Left colon (tissue), 2 donors: ENCODE measurements at places on chromosomes 13 and 19.
A peak's percentile ranks its signal among the peaks of the same experiment; 100 is the strongest.

DNA sequence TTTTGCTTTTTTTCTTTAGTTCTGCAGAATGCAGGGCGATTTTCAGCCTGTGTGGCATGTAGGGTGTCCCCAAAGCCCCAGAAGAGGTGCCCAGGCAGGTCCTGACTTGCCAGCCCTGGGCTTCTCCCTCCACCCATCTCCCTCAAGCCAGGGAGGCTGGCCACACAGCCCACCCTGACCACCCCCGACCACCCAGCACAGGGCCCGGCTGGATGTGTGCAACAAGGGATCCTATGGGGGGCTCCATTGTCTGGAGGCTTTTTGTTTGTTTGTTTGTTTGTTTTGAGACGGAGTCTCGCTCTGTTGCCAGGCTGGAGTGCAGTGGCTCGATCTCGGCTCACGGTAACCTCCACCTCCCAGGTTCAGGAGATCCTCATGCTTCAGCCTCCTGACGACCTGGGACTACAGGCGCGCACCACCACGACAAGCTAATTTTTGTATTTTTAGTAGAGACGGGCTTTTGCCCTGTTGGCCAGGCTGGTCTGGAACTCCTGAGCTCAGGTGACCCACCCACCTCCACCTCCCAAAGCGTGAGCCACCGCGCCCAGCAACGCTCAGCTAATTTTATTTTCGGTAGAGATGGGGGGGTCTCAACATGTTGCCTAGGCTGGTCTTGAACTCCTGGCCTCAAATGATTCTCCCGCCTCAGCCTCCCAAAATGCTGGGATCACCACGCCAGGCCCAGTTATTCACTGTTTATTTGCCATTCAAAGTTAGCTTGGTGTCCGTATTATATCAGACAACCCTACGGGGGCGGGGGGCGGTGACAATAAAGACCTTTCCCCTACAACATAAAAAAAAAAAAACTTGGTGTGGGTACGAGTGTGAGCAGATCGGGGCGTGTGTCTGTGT is 7.8 kb upstream of the MKNK2 start:
- DNase-seq, result no peak

- DNase-seq, result no peak
Observed at GRCh38 chr13:90787007-90787406, 560.5 kb upstream of the MIR17HG start.

DNA sequence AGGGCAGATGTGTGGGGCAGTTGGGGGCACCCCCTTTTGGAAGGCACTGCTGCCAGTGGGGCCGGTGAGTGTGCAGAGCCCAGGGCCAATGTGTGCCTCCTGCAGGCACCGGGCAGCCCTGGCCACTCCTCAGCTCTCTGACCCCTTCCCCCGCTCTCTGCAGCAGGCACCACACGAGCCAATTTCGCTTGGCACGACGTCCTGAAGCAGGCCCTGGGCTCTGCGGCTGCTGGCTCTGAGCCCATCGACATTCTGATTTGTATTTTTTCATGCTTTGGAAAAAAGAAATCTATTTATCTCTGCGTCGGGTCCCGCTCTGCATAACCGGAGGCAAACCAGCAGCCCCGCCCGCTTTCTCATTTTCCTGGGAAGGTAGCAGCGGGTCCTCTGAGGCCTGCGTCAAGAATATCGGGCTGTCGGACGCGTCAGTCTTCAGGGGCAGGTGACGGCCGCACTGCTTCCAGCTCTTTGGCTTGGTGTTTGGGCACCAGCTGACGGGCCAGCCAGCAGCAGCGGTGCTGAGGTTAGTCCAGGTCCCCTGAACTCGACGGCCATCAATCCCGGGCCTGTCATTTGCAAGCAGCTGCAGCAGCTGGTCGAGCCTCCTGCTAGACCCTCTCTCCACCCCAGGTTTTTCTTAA is 134.3 kb downstream of the KDM4B start:
- DNase-seq, result no peak

DNA sequence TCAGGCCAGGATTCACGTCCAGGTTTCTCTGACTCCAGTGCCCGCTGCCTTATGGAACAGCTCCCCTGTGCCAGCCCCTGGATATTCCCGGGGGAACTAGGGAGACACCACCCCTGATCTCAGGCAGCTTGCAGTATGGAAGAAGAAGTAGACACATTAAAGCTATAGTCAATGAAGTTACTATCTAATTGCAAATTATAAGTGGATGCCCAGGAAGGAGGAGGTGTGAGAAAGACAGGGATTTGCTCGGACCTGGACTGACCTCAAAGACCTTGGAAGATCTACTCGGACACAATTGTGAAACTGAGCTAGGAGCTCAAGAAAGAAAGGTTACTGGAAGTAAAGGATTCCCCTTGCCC is 10.4 kb downstream of the SIGLEC11 start:
- DNase-seq, result no peak

DNA sequence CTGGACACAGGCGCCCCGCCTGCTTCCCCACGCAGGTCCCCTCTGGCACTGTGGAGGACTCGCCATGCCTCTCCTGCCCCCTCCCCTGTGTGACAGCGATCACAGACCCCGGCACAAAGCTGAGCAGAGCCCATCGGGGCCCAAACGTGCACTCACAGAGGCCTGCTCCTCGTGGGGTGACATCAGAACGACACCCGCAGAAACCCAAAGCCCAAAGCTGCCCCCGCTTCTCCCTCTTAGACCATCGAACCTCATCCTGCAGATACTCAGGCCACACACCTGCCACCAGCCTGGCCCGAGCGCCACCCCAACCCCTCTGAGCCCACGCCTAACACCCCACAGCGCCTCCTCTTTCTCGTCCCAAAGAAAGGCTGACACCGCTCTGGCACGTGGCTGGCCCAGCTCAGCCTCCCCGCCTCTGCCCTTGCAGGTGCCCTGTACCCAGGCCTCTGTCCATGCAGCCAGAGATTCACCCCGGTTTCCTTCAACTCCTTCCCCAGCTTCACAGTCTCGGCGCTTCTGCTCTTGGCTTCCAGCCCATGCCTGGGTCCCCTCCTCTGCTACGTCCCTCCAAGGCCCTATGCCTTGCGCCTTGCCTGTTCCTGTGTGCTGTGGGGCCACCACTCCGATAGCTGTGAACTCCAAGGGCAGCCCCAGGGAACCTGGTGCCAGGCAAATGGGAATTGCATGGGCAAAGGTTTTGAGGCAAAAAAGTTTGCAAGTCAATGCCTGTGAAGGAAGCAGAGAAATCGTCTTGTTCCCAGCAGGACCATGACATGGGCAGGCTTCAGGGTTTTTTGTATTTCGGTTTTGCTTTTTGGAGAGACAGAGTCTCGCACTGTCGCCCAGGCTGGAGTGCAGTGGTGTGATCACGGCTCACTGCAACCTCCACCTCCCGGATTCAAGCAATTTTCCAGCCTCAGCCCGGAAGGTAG is 831 bp upstream of the CBARP start:
- no peak for DNase-seq

- no peak for DNase-seq
Observed at GRCh38 chr19:50003810-50004419, 21.3 kb downstream of the VRK3 start.

DNA sequence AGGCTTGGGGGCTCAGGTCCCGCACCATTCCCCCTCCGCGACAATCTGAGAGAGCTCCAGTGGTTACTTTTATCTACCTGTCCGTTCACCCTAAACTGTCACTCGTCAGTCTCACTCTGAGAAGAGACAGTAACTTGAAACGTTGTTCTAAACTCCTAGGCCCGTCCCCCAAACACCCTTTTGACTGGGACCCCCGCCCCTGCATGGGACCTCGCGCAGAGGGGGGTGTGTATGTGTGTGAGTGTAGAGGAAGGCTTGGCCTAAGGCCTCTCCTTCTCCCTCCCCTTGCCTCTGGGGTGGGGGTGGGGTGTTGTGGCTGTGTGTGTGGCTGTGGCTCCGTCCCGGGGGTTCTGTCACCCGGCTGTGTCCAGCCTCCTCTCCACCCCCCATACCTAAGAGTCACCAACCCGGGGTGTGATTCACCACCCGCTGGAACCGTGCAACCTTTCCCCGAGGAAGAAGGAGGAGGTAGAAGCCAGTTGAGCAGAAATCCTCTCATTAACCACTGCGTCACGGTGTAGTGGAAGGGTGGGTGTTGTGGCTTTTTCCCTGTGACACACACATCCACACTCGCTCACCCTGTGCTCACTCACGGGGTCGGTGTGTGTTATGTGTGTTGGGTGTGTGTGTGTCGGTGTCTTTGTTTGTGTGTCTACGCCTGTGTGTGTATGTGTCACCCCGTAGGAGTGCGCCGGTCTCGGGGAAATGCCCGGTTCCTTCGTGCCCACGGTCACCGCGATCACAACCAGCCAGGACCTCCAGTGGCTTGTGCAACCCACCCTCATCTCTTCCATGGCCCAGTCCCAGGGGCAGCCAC is 2.4 kb downstream of the FOSB start:
- DNase-seq, result peak; percentile 49

DNA sequence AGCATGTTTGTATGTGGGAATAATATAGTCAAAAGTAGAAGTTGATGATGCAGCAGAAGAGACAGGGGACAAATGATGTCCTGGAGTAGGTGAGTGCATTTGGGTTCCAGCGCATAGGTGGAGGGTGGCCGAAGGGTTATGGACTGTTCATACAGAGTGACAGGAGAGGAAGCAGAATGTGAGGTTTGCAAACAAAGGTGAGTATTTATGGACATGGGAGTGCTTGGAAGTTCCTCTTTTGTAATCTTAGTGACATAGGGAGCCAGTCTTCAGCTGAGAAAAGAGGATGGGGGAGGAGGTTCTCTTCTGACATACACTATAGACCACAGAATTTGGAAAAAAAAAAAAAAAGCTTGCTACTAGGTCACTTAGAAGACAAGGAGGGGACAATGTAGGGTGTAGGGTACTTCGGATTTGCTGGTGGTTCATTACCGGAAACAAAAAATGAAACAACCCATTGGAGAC is 331.6 kb downstream of the DLEU7 start:
- DNase-seq, result no peak

DNA sequence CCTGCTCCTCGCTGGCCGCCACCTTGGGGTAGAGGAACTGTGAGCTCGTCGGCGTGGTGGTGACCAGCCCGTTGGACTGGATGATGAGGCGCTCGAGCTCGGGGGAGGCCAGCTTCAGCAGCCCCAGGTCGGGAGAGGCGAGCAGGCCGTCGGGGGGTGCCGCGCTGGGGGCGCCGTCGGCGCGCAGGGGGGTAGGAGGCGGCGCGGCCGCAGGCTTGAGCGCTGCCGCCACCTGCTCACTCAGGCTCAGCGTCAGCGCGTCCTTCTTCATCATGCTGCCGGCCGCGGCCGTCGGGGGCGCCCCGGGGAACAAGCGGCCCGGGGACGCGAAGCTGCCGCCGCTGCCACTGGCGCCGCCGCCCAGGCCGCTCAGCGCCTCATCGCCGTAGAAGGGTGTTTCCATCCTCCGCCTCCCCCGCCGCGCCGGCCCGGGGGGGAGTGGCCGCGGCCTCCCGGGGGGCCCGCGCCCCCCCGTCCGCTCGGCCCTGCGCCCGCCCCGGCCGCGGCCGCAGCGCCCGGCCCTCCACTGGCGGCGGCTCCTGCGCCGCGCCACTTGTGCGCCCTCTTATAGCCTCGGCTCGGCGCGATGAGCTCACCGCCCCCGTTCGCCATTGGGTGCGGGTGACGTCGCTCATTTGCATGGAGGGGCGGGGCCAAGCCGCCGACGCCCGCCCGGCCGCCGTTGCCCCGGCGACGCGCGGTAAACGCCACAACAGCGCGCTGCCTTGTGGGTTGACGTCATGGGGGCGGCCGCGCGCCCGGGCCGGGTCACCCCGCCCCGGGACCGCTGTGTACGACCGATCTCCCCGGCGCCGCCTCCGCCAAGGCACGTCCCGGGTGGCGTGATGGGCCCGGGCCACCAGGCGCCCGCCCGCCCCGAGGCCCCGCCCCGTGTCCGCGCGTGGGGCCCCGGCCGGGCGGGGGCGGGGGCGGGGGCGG is at the start of gene JUND:
Gene JUND, minus strand, starts transcription at position 541 of the 939 bp plus-strand sequence. Its CDS starts 138 bp downstream, at position 403.
- peak; percentile 97 for DNase-seq

DNA sequence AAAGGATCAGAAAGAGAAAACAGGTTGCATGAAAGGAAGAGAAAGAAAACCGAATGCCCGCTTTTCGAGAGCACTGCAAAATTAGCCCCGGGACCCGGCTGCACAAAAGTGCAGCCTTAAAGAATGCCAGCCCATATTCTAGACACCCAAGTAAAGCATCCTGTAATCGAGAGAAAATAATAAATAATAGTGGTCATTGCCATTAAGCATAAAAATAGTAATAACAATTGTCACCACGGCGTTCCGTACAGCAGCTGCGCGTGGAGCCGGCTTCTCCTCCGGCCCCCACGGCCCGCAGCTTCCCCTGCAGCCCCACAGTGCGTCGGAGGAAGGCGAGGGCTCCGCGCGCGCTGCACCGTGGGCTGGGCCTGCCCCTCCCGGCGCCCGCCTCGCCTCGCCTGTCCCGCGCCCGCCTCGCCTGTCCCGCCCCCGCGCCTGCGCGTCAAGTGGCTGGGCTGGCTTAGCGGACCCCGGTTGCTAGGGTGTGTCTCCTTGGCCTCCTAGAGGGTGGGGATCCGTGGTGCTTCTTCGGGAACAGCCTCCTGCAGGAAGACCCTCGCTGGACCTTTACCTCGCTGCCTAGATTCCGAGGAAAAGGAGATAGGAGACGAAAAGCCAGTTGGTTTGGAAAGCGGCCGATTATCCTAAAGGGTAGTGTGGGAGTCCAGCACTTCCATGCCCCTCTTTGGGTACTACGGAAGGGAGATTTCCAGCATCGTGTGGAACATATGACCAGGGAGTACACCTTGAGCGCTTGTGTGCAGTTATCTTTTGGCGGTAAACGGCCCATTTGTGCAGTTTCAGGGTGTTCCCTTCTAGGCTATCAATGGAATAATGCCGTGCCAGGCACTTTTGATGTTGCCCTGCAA is at the start of gene LRRC63:
Gene LRRC63, plus strand, starts transcription at position 446 of the 869 bp plus-strand sequence. CDS start 1,107 bp downstream, outside the sequence.
- peak; percentile 75 for DNase-seq

DNA sequence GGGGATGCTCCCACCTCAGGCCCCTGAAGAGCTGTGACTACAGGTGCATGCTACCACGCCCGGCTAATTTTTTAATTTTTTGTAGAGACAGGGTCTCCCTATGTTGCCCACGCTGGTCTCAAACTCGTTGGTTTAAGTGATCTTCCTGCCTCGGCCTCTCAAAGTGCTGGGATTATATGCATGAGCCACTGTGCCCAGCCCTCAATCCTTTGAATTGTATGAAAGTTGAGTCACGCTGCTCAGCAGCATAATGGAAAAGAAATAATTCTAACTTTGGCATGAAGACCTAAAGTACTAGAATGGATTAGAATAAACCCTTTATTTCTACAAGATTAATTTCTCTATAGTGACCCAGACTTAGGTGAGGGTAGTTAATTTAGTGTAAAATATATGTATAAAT is 42.4 kb downstream of the MRPS31 start:
- no peak for DNase-seq

DNA sequence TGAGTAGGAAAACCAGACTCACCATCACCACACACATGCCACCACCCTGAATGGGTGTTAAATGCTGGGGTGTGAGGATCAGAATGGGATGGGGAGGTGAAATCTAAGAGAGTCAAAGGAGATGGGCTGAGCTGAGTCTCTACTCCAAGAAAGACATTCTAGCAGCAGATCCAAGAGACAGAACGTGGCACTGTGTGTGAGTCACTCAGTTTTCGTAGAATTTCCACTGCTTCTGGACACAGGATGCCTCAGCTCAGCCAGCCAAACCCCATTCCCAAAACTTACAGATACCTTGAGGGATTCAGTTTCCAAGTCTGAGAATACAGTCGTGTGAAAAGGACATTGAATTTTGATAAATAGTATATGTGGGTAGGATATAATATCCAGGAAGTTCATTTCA is 7.3 kb upstream of the CYP2A7 start:
- no peak for DNase-seq

- no peak for DNase-seq
Observed at GRCh38 chr19:6743714-6744380, 4.4 kb downstream of the TRIP10 start.

- peak; percentile 71 for DNase-seq
Observed at GRCh38 chr19:2636897-2637683, 65.4 kb downstream of the GNG7 start.
